ENCODE measurements at places on chromosomes 3 and 15.
A peak's percentile ranks its signal among the peaks of the same experiment; 100 is the strongest.

DNA sequence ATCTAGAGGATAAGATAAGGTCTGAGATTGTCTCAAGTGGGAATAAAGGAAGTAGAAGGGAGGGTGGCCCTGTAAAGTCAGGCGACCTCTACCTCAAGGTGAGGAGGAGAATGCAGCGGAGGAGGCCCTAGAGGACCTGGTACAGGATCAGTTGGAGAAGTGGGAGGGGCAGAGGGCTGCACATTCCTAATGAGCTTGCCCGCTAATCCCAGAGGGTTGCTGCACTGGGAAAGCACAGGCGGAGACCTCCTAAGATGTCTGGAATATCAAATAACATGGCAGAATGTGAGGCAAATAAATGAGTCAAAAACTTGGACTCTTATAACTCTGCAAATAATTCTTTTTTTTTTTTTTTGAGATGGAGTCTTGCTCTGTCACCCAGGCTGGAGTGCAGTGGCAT, 30.2 kb upstream of the VPS8 start:
- H3K4me1 ChIP-seq: no peaks in the 10 kb centered on the region
- H3K27ac ChIP-seq: no peak overlapping the region
- no peak overlapping the region for H3K4me3 ChIP-seq
- no peaks in the 10 kb centered on the region for H3K36me3 ChIP-seq
- DNase-seq: no peak

DNA sequence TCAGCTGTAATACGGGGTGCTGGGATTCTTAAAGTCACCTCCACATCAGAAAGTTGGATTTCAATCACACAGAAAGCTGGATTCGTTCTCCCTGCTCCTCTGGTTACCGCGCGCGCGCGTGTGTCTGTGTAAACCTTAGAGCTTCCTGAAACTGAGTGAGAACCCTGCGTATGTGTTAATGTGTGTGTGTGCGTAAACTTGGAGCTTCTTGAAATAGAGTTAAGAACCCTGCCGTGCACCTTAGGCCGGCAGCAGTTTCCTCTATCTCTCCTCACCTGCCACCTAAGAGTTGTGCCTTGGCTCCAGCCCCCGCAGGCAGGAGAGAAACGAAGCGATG, 531 bp downstream of the LZTFL1 start:
- H3K4me1 ChIP-seq: peaks cover 8% of the 10 kb centered on the region
- H3K27ac ChIP-seq: peak overlapping the region; percentile 61
- no peaks in the 10 kb centered on the region for H3K27me3 ChIP-seq
- H3K4me3 ChIP-seq: peak overlapping the region; percentile 98
- H3K36me3 ChIP-seq: no peaks in the 10 kb centered on the region

DNA sequence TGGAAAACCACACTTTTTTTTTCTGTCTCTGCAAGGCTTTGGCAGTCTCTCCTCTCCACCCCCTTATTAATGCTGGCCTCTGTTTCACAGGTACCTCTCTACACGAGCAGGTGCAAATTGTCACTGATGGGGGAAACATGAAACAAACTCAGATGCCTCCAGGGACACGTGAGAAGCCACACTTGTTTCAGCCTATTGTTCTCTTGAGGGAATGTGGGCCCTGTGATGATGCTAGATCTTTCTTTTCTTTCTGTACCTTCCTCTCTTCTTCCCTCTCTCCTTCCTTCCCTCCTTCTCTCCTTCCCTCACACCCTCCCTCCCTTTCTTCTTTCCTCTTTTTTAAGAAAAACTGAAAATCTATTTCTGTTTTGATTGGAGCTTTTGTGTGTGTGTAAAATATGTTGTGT, 5.7 kb upstream of the BLM start:
- H3K27ac ChIP-seq: no peak overlapping the region
- no peaks in the 10 kb centered on the region for H3K4me1 ChIP-seq
- H3K36me3 ChIP-seq: peaks cover 2% of the 10 kb centered on the region
- H3K4me3 ChIP-seq: no peak overlapping the region
- DNase-seq: no peak

DNA sequence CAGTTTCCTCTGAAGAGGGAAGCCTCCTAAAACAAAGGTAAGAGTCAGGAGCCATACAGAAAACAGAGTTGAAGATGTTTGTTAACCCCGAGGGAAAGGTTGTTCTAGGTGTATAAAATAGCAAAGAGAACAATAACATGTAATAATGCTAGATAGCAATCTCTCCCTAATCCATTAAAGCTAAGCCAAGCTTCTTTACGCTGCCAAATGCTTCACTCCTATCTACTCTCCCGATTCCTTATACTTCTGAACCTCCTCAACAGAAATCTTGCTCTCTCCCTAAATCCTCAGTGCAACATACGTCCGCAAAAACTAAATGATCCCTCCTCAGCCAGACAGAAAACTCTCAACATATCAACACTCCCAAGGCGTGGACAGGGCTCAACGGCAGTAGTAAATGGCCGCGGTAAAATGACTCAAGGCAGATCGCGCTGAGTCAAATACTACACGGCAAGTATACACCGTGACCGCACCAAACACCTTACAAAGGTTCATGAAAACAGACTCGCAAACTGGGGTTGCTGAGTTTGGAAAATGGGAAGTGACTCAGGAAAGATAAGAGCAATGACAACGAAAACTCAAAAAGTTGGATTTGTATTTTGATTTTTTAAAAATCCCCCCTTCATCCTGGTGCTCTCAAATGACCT, 682 bp downstream of the CLDND1 start:
- H3K27me3 ChIP-seq: no peaks in the 10 kb centered on the region
- peak; percentile 52 for DNase-seq
- peaks cover 29% of the 10 kb centered on the region for H3K4me1 ChIP-seq
- H3K36me3 ChIP-seq: peaks cover 40% of the 10 kb centered on the region

DNA sequence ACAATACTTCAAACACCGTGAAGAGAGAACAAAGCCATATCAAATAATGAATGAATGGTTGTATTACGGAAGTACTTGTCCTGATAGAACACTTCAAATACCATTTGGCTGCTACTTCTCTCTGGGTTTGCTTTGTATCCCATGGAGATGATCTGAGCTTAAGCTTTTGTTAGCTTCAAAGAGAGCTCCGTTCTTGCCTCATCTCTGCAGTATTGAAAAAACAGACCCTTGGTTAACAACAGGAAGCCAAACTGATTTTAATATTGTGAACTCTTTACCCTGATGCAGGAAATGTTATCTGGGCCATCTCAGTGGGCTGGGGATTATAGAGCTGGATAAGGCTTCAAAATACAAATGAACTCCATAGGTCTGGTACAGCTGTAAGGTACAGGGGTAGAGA, 101.0 kb downstream of the CHL1 start:
- H3K27me3 ChIP-seq: no peaks in the 10 kb centered on the region
- no peaks in the 10 kb centered on the region for H3K4me1 ChIP-seq
- DNase-seq: no peak
- no peak overlapping the region for H3K4me3 ChIP-seq

- H3K27ac ChIP-seq: no peak overlapping the region
- no peak for DNase-seq
- H3K27me3 ChIP-seq: no peaks in the 10 kb centered on the region
- no peaks in the 10 kb centered on the region for H3K4me1 ChIP-seq
- H3K36me3 ChIP-seq: no peaks in the 10 kb centered on the region
Observed at GRCh38 chr3:119085070-119085439, 50.4 kb upstream of the IGSF11 start.

DNA sequence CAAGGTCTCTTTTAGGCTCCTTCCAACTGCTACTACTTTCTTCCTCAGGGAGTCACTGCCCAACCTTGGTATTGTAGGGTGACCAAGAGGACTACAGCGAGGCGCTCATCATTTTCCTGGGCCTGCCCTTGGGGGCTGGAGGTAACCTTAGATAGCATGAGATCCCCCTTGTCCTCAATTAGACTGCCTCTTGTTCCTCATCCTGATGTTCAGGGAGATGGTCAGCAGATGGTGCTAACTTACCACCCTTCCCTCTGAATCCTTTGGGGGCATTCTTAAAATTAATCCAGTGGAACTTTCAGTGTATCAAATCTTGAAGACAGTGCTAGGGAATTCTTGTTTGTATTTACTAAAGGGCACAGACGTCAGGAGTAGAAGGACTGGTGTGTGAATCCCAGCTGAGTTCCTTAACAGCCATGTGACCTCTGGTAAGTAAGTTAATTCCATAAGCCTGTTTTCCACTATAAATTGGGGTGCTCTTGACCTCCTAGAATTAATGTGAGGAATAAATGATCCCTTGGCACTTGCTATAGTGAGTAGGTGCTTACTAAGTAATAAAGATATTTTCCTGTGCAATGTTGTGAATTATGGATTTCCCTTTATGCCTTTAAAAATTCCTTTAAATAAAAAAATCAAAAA, 4.1 kb upstream of the CLPX start:
- no peak overlapping the region for H3K4me3 ChIP-seq
- H3K4me1 ChIP-seq: no peaks in the 10 kb centered on the region
- no peak overlapping the region for H3K27ac ChIP-seq
- no peaks in the 10 kb centered on the region for H3K36me3 ChIP-seq
- no peaks in the 10 kb centered on the region for H3K27me3 ChIP-seq
- DNase-seq: no peak

- DNase-seq: no peak
- H3K27ac ChIP-seq: no peak overlapping the region
- no peak overlapping the region for H3K4me3 ChIP-seq
- no peaks in the 10 kb centered on the region for H3K27me3 ChIP-seq
Observed at GRCh38 chr3:155556531-155556930, 188.3 kb downstream of the PLCH1 start.

DNA sequence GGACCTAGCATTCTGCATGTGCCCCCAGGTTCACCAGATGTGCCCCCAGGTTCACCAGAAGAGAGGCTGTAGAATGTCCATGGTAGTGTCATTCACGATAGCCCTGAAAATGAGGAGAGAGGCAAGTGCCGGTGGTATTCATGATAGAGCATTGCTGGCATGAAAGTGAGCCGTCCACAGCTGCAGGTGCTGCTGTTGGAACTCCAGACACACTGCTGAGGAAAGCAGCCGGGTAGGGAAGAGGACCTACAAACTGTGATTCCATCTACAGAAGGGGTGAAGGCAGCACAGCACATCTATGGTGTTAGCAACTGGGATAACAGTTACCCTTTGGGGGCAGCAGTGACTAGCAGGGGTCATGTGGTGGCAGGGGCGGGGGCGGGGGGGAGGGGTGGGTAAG, 125.0 kb upstream of the PLXNA1 start:
- DNase-seq: no peak
- no peak overlapping the region for H3K27ac ChIP-seq
- H3K36me3 ChIP-seq: no peaks in the 10 kb centered on the region
- H3K4me3 ChIP-seq: no peak overlapping the region
- peaks cover 10% of the 10 kb centered on the region for H3K4me1 ChIP-seq
- no peaks in the 10 kb centered on the region for H3K27me3 ChIP-seq

DNA sequence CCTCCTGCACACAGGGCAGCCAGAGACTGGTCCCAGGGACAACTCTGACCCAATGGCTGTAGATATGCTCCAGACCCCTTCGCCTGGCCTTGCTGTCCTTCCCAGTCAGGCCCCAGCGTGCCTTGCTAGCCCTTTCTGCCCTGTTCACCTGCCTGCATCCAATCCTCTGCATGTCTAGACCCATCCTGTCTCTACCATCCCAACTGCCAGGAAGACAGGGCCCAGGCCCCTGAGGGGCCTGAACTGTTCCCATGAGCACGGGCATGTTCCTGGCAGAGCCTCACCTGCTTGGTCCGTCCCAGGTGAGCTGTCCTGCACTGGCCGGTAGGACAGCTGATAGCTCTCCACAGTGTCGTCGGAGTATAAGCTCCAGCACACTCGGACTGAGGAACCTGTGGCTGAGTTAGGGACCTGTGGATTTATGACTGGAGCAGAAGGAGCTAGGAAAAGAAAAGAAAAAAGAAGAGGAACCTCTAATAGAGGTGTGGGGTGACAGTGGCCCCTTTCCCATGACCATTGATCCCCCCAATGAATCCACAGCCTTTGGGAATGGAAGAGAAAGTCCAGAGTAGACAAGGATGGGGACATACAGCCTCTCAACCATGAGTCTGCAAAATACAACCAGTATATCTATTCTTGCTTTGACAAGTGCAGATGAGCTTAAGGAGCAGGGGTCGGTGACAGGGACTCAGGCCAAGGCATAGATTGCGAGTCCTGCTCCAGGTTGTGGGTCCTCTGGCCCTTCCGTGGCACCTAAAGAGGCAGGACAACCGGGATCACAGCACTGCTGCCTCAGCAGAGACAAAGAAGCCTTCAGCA, 33.9 kb downstream of the FSD2 start:
- no peaks in the 10 kb centered on the region for H3K27me3 ChIP-seq
- H3K4me3 ChIP-seq: no peak overlapping the region
- no peaks in the 10 kb centered on the region for H3K36me3 ChIP-seq
- H3K4me1 ChIP-seq: peaks cover 33% of the 10 kb centered on the region
- peak overlapping the region; percentile 98 for H3K27ac ChIP-seq

DNA sequence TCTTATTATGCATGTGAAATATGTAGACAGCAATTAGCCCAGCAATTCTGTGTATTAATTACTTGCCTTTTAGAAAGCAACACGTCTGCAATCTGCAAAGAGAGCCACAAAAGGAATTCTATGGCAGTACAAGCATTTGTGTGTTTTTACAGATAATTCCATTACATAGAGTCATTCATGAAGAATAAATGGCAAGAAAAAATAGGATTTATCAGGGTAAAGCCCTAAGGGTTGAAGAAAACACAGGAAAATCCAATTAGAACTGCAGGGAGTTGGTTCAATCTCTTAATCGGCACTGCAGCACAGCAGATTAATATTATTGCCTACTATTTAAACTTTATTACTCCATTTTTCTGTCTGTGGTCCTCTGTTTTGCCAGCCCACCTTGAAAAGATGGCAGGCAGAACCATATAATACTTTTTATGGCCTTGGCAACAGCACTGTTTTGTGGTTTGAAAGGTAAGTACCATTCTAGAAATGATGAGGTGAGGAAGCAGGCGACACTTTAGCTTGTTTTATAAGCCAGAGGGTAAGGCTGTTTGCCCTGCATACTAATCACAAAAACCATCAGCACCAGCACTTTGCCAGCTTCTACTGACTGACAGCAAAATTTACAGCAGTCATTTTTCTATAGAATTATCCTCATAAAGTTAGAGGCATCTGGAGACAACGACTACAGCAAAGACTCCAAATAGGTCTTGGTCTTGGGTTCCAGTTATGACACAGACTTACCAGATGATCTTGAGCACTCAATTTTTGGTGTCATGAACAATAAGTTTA, 638.2 kb upstream of the NAALADL2 start:
- H3K27me3 ChIP-seq: no peaks in the 10 kb centered on the region
- H3K27ac ChIP-seq: no peak overlapping the region
- H3K36me3 ChIP-seq: no peaks in the 10 kb centered on the region
- no peak for DNase-seq

GRCh38 chr3:45168451-45168850, 22.3 kb upstream of the CDCP1 start:
- no peak overlapping the region for H3K27ac ChIP-seq
- DNase-seq: no peak
- H3K36me3 ChIP-seq: no peaks in the 10 kb centered on the region
- H3K4me1 ChIP-seq: peaks cover 17% of the 10 kb centered on the region

DNA sequence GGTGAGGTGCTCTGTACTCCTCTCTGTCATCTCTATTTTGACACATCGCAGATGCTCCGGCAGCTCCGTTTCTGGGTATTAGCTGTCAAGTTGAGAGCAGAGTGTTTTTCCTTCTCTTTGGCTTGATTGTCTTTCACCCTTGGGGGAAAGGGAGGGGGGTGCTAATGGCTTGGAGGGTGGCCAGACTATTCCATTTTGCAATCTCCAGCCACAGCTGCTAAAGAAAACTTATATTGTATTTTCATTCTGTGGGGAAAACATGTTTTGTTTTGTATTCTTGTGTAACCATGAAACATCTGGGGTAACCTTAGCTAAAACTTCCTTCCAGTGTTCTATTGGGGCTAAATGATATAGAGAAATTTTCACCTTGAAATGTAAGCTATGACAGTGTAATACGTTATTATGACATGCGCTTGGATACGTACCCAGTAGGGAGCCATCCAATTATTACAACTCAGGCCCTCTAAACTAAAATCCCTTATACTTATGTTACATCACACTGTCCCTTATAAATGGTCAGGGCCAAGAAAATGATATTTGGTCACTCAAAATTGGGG, 14.0 kb upstream of the LARP6 start:
- H3K4me3 ChIP-seq: no peak overlapping the region
- no peaks in the 10 kb centered on the region for H3K36me3 ChIP-seq
- DNase-seq: peak; percentile 69
- H3K27me3 ChIP-seq: no peaks in the 10 kb centered on the region
- peaks cover 3% of the 10 kb centered on the region for H3K4me1 ChIP-seq

All from psoas muscle (tissue), 8 donors.